ENCODE measurements at places on chromosomes 11 and 22.

GRCh38 chr11:120579611-120580031 lies 68.1 kb downstream of the GRIK4 start:
- DNase-seq = no peak

GRCh38 chr11:62548545-62549335 lies 2.1 kb upstream of the AHNAK start:
- DNase-seq = peak; percentile 67

- peak; percentile 84 for DNase-seq
Observed at GRCh38 chr11:75159151-75159953, 8.4 kb downstream of the SLCO2B1 start.

DNA sequence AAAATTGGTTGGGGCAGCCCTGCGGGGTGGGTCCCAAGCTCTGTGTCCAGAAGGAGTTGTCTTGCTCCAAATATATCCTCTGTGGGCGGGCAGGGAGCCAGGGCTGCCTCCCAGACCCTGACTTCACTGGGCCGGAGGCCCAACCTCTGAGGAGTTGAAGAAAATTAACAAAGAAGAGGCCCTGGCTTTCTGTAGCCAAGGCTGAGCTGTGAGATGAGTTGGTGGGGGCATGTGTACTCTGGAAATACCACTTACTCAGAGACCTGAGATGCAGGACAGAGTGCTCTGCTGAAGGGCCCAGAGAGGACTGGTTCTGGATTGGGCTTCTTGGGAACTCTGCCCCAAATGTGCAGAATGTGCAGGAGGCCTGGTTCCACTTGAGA lies 96.3 kb downstream of the SWAP70 start:
- DNase-seq = peak; percentile 79

GRCh38 chr11:3137486-3138177 lies 27.5 kb downstream of the OSBPL5 start:
- no peak for DNase-seq

DNA sequence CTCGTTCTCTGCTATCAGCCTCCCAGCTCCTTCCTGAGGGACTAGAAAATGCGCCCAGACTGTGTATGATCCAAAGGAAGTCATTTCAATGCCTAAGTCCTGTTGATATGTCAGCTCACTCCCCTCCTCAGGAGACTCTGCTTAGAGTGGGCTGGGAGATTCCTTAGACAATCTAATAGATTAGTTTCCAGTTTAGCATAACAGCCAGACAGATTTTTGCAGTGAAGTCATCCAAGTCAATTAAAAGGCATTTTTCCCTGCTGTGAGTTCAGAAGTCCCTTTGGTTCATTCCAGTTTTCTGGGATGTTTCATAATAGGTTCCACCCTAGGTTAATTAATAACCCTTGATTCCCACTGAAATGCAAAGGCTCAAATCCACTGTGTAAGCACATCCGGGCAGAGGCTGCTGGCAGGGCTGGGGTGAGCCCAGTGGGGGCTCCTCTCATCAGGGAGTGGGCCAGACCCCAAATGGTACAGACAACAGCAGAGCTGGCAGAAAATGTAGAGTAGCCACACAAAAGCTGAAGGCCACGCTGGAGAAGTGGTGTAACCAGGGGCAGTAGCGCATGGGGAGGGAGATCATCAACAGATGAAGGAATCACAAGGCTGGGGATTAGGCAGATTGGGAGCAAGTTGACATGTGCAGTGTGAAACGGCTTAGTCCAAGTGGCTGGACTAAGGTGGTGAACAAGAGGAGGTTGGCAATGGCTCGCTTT lies 90.6 kb downstream of the SYN3 start:
- DNase-seq = no peak

DNA sequence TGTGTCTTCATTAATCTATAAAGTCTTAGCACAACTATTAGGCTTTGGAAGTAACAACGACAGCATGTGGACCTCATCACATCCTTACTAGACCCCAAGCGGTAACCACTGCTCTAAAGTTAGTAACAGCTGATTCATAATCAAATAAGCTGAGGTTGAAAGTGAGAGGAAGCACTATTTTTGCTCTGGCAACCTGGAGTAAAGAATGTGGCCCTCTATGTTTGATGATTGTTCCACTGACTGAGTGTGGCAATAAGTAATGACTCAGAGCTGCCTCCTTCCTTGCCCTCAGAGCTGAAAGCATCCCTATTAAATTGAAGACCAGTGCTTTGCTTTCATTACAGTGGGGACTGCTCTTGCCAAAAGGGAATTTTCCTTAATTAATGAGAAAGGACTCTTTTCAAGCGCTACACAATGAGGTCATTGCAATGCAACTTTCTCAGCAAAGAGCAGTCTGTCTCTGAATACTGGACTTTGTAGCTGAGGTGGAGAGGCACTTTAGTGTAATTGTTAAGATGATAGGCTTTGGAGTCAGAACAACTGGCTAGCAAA lies 906.1 kb upstream of the RAG2 start:
- no peak for DNase-seq

- no peak for DNase-seq
Observed at GRCh38 chr11:8315954-8316353, 52.3 kb upstream of the LMO1 start.

- DNase-seq = no peak
Observed at GRCh38 chr22:30289980-30290313, 642 bp upstream of the CASTOR1 start.

- peak; percentile 38 for DNase-seq
Observed at GRCh38 chr11:6705905-6706535, 22.9 kb upstream of the MRPL17 start.

GRCh38 chr11:16604794-16605388 lies 133.6 kb upstream of the C11orf58 start:
- DNase-seq = no peak

DNA sequence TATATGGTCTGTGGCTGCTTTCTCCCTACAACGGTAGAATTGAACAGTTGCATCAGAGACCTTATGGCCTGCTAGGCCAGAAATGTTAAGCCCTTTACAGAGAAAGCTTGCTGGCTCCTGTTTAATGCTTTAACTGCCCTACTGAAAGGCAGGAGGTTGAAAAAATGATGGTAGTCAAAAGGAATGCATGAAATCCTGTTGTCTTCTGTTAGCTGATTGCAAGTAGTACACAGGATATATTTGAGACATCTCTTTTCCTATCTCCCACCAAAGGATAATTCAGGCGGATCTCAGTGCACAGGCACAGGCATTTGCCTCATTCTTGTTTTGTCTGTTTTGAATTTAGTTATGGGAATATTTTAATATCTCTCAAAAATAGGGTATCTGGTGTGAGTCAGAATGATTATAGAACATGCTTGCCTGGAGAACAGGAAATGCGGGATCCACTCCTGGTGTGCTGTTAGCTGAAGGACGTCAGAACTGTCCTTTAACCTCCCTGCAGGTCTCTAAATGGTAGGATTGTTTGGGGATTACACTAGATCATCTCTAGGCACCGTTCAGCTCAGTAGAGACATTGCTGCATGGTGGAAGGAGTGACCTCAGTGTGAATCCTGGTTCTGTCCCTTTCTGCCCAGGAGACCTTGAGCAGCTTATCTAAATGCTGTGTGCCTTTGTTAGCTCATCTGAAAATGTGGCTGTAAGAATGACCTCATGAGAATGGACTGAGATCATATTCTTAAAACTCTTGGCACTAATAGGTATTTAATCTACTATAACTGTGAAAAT lies 49.5 kb downstream of the PACS1 start:
- DNase-seq = peak; percentile 20

- DNase-seq = no peak
Observed at GRCh38 chr22:35611891-35612576, 5.1 kb downstream of the MB start.

DNA sequence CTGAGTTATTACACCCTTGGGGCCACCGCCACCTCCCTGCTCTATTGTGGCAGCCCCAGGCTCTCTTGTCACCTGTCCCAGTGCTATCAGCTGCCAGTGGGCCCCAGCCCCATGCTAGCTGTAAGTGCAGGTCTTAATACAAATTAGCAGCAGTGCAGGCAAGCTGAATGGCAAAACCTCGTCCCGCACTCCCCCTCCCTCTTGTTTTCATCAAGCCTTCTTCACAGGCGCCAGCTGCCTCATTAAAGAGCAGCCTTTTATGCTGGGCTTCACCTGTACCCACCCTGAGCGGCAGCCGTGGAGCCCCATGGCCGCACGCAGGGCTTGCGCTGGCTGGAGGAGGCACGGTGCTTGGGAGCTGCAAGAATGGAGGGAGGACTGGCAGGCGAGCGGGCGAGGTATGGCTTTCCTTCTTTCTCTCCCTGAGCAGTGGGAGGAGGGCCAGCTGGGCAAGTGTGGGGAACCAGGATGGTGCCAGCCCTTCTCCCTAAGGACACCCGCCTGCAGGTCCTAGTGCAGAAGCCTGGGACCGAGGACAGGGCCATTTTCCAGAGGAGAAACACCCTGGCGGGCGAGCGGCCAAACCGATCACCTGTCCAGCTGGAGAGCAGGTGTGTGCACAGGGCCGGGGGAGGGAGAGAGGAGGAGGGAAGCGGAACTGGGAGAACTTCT lies 70.7 kb downstream of the FLI1 start:
- no peak for DNase-seq

- DNase-seq = no peak
Observed at GRCh38 chr11:126267650-126268049, 1.0 kb downstream of the SRPRA start.

DNA sequence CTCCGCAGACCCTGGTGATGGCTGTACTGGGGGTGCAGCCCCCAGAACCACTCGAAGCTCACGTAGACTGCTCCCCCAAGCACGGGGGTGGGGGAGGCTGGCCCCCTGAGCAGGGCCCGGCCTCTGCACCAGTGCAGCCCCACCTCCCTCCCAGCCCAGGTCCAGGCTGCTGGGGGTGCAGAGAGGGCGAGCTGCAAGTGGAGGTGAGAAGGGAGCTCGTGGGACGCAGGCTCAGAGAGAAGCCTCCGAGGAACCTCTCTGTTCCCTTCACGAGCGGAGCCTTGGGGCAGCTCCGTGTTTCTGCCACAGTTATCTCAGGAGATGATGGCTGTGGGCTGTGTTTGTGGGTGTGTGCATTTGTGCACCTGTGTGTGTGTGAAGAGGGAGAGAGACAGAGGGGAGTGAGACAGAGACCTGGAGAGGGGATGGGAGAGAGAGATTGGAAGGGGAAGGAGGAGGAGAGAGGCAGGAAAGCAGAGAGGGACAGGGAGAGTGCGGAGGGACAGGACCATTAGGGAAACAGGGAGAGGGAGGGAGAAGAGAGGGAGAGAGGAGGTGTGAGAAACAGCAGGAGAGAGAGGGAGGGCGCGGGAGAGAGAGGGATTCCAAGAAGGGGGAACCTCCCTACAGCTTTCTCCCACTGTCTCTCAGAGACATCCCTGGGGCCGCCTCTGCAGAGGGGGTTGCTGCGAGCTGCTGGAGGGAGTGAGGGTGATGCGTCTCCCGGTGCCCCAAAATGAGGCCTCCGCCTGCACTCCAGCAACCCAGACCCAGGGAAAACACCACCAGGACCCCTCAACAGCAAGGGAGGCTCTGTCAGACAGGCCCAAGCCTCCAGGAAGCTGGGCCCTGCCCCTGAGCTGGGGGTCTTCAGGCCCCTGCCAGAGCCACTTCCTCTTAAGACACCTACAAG lies 1488.6 kb downstream of the BRD1 start:
- no peak for DNase-seq

DNA sequence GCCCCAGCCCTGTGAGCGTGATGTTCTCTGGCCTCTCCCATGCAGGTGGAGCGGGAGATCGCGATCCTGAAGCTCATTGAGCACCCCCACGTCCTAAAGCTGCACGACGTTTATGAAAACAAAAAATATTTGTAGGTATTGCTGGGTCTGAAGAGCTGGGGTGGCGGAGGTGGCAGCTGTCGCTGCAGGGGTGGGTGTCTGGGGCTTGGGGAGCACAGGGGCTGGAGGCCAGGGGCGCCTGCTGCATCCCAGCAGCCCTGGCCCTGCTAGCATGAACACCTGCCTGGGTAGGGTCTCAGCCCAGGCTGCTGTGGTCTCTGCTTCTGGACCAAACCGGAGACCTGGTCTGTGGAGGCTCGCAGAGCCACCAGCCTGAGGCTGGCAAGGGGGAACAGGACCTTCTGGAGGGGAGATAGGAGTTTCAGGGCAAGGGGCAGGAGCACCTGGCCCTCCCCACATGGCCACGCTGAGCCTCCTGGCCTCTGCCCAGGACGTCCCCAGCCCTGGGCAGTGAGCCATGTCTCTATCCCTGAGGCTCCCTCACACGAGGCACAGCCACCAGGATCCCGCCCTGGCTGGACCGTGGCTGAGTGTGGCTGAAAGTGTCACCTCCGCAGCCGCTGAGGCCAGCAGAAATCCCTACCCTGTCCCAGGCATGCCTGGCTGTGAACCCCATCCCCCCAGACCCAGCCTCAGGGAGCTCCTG lies 48.2 kb downstream of the MOB2 start:
- no peak for DNase-seq

GRCh38 chr11:121611242-121611641 lies 158.5 kb upstream of the SORL1-AS1 start:
- DNase-seq = no peak

DNA sequence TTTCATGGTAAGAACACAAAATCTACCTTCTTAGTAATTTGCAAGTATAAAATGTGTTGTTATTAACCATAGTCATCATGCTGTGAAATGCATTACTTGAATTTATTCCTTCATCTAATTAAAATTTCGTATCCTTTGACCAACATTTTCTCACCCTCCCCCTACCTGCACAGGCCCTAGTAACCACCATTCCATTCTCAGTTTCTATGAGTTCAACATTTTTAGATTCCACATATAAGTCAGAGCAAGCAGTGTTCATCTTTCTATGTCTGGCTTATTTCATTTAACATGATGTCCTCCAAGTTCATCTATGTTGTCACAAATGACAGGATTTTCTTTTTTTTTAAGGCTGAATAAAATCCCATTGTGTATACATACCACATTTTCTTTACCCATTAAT lies 43.5 kb upstream of the CCDC179 start:
- no peak for DNase-seq

GRCh38 chr11:86741839-86742805 lies 58.2 kb upstream of the PRSS23 start:
- no peak for DNase-seq

DNA sequence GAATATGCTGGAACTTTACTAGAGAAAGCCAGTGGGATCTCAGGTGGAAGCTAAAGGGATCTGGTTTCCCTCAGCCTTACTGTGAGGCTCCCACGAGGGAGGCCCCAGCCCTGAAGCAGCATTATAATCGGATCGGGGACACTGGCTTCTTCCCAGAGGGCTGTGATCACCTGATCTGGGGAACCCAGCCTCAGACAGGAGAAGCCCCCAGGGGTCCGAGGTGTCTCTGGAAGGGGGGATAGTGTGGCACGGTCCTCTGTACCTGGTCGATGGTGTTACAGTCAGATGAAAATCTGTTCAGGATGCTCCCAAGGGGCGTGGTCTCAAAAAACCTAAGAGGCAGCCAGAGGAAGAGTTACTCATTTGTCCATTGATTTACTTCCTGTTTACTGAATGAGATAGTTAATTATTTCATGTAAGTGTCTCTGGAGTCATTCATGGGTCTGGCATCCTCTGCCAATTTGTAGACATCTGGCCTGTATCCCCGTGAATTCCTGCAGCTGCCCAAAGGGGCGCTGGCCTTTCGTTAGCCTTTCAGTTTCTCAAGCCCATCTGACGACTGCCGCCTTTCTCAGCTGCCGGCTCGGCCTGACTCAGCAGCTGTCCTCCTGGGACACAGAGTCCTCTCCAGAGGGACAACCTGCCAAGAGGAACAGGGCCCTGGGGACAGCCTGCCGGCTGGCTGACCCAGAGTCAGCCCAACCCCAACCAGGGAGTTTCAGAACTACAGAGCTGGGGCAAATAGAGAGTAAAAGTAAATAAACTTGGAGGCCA lies 17.0 kb upstream of the KCNJ11 start:
- DNase-seq = peak; percentile 86

Measured in mucosa of gallbladder (tissue), 1 donor.